ENCODE measurements at places on chromosomes 6 and 20.

DNA sequence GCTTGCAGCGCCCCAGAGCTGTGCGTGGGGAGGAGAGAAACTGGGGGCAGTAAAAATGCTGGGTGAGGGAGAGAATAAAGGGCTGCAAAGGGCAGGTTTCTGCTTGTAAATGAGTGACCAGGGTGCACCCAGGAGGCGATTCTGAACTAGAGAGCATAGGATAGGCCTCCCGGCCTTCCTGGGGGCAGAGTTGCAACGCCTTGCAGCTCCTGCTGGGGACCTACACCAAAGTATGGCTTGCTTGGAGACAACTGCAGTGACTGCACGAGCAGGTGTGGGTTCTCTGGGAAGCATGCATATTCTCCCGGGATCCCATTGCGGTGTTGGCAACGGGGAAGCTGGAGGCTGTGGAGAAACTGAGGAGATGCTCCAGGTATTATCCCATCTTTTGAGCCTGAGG, 111.6 kb upstream of the SPACA1 start:
- no peak for DNase-seq

DNA sequence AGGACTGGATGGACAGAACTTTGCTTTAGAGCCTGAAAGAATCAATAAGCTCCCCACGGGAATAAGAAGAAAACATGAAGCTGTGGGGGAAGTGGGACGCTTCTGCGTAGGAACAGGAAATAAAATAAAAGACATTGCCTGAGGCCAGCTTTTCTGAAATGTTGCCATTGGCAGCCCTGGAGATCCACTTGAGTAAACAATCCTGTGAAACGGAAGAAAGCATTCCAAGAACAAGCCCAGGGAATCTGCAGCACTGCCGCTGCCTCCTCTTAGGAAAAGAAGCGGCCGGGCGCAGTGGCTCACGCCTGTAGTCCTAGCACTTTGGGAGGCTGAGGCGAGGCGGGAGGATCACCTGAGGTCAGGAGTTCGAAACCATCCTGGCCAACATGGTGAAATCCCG, 182.3 kb upstream of the RALGAPA2 start:
- no peak for DNase-seq

DNA sequence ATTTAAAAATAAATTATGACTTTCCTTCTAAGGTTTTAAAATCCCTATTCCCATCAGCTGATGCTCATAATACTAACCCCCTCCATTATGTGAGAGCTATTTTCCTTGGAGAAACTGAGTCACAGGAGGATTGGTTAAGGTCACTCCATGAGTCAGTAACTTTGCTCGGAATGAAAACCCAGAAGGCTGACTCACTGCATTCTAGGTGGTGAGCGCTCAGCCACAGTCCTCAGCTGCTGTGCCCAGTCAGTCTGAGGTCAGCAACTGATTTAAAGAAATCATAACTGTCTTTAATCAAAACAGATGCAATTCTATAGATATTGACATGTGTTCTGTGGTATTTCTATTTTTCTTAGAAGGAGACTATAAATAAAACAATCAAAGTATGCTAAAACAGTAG, 359.2 kb downstream of the GJA1 start:
- no peak for DNase-seq

GRCh38 chr6:103193413-103193812, 1666.3 kb downstream of the HACE1 start:
- DNase-seq: no peak

DNA sequence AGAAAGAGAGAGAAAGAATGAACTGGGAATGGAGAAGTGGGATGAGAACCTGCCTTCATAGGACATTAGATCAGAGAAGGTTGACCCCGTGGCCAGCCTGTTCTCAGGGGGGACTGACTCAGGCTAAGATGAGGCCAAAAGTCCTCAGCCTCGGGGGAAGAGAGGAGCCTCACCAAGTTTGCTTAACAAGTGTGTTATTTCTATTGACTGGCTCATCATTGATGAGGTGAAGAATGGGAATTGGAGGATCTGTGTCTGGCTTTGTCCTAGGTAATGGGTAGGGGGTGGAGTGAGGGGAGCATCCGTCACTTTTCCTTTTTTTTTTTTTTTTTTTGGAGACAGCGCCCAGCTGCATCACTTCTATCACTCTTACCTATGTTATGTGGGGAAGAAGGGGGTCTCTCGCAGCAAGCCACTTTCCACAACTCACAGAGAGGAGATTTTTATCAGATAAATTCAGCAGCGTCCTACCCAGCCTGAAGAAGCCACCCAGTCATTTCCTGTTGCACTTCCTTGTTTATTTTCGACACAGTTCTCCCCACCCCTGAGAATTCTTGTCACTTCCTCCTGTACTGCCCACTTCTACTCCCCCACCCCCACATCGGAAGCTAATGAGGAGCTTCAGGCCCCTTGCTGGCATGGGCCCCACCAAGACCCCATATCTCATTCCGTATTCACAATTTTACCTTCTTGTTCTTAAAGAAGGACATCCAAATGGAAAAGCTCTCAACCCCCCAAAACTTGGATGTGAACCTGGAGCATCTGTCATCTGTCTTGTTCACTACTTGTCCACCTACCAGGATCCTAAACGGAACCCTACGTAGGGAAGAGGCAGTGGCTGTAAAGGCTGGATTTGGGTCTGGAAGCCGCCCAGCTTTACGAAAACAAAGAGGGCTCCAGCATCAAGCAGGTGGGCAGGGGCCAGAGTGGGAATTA, 2.8 kb upstream of the RNASET2 start:
- no peak for DNase-seq
